ENCODE measurements at places on chromosomes 3 and 15. TPM values are rescaled to one million over a fixed set of nuclear protein-coding genes. Genes with fewer than 3 reads are reported as not detected.

Gene DZIP1L
- total RNA-seq = 2.2 TPM

Gene CHRNB4
- total RNA-seq = not detected

Gene SLC12A1
- total RNA-seq = not detected

Gene ALPK3
- total RNA-seq = 5.0 TPM

Gene CRTAP
- total RNA-seq = 33.1 TPM

Gene PLA2G4B
- 2.5 TPM for total RNA-seq

Gene THAP10
- 2.8 TPM for total RNA-seq

Gene IVD
- total RNA-seq = 203 TPM

Gene SELENOS
- total RNA-seq = 38.5 TPM

Gene LTF
- total RNA-seq = 3.6 TPM

Gene LRRIQ4
- not detected for total RNA-seq

Gene ADGRG7
- total RNA-seq = 20.9 TPM

Gene NR2E3
- total RNA-seq = 0.11 TPM

Gene DAPK2
- total RNA-seq = 6.1 TPM

Gene MFAP1
- 6.7 TPM for total RNA-seq

Gene DLL4
- 8.7 TPM for total RNA-seq

Gene GOLGA6B
- total RNA-seq = 1.5 TPM

Gene CAND2
- total RNA-seq = 1.2 TPM

Gene PRSS50
- total RNA-seq = 0.16 TPM

Gene KLF15
- 14.4 TPM for total RNA-seq

Gene ADAMTS7
- total RNA-seq = 0.64 TPM

Gene CPN2
- 304 TPM for total RNA-seq

Gene ACSBG1
- total RNA-seq = not detected

Gene EOMES
- total RNA-seq = 0.12 TPM

Gene CTXN2
- not detected for total RNA-seq

Gene SLC22A13
- not detected for total RNA-seq

Gene COL6A5
- not detected for total RNA-seq

Gene CORO2B
- total RNA-seq = 0.53 TPM

Gene MITF
- 4.1 TPM for total RNA-seq

Gene SLC6A1
- 55.3 TPM for total RNA-seq

Gene PRRT3
- 0.35 TPM for total RNA-seq

Gene PLA2G4E
- not detected for total RNA-seq

Gene XIRP1
- total RNA-seq = 0.07 TPM

Gene PPM1L
- 25.4 TPM for total RNA-seq

Gene CCK
- not detected for total RNA-seq

Gene FOXB1
- total RNA-seq = not detected

Gene IQCF5
- total RNA-seq = not detected

Gene CGNL1
- 27.2 TPM for total RNA-seq

Gene FGF12
- 0.42 TPM for total RNA-seq

Gene ACVR2B
- 2.0 TPM for total RNA-seq

Gene SLC26A6
- 7.8 TPM for total RNA-seq

Measured in right lobe of liver (tissue), 6 donors.